CMK (cell line): ENCODE measurements at places on chromosomes 2 and 18.

DNA sequence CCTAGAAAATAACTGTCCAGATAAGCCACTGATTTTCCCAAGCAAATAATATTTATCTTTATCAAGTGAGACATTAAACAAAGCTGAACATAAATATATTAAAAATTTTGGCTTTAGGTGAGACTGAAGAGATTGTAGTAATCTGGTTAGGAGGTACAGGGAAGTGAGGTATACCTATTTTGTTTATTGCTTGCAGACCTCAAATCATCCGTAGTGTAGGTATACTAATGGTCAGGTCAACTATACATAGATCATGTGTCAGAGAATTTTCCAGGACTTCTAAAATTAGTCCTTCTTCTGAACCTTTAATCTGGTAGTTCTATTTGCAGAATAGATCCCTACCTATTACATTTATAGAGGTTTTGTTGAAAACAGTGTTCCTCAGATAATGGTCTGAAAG, 41.5 kb downstream of the SP140 start:
- DNase-seq, result no peak

DNA sequence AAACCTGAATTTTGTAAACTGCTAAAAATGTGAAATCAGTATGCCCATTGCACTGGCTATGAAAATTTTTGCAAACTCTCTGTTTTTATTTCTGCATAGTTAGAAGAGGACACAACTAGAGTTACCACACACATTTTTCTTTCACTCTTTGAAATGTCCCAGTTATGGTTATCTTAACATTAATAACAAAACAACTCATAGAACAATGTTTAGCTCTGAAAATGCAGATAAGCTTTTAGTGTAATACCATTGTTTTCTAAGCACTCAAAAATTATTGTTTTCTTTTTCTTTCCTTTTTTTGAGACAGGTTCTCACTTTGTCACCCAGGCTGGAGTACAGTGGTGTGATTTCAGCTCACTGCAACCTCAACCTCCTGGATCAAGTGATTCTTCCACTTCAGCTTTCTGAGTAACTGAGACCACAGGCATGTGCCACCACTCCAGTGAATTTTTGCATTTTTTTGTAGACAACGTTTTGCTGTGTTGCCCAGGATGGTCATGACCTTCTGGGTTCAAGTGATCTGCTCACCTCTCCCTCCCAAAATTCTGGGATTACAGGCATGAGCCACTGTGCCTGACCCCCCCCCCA, 1204.5 kb upstream of the ZEB2 start:
- no peak for DNase-seq

DNA sequence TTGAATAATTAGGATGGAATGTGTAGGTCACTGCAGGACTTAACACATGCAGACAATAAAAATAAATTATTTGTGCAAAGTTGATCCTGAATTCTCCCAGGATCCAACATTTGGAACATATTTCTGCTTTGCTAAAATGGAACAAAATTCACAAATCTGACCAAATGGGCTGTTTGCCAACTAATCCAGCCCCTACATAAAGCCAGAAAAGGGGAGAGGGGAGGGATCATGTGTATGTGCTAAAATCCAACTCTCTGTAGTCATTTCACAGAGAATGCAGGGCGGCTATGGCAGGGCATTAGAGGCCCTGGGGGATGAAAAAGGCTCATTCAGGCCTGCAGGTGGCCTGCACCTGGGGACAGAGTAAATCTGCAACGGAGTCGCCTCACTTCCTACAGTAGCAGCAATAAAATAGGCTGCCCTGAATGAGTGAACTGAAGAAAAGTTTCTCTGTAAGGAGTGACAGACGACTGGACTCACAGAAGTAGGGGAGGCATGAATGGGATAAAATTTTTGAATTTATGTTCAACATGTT, 4.0 kb upstream of the ZFP36L2 start:
- no peak for DNase-seq

DNA sequence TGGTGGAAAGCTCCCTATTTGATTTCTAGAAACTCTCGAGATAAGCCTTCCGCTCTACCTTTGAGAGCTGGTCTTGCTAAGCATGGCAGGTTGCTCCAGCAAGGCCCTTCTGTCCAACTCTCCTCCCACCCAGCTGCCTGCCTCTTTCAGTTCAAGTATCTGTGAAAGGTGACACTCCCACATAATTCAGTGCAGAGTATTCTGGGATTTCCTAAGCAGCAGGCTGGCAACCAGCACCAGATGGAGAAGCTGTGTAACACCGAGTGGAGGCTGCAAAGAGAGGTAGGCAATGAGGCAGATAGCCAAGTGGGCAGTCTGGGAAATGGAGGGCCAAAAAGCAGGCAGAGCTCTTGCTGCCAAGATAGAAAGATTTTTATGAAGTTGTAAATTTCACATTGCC, 88.4 kb upstream of the CAVIN2 start:
- DNase-seq, result no peak

DNA sequence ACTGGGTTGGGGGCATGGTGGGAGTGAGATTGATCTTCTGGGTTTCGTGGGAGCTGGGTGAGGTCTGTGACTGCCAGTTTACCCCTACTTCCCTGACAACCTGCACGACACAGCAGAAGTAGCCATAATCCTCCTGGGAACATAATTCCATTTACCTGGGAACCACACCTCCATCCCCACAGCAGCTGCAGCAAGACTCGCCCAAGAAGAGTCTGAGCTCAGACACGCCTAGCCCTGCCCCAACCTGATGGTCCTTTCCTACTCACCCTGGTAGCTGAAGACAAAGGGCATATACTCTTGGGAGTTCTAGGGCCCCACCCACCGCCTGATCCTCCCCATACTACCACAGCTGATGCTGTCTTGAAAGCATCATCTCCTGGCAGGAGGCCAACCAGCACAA, 43.8 kb downstream of the FLACC1 start:
- DNase-seq, result no peak

DNA sequence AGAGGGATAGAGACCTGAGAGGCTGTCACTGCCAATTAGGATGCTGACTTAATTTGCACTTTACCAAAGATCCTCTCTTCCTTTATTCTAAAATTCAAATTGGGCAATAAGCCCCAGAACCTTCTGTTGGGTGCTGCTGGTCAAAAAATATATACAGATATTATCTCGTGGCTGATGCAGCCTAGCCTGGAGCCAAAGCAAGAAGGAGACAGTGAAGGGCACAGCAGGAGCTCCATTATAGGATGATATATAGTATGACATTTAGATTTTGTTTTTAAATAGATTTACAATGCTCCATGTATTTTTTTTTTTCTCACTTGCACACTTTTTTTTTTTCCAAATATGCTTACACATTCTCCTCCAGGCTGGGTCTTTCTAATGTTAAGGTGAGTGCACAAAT, 579.3 kb downstream of the PIK3C3 start:
- DNase-seq, result no peak

DNA sequence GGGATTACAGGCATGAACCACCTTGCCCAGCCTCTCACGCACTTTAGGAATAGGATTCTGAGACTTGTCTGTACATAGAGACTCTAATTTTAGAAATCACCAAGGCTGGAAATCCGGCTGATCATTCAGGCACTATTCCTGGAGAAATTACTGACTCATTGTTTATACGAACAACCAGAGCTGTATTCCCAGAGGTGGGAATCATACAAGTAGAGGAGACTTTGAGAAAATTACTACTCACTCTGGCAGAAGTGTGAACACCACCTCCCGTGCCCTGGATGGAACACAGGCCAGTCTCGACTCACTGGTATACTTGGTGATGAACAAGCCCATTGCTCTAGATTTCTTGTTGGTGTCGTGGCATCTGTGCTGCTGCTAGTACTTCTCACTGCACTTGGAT, 5.8 kb upstream of the ADNP2 start:
- DNase-seq, result no peak

DNA sequence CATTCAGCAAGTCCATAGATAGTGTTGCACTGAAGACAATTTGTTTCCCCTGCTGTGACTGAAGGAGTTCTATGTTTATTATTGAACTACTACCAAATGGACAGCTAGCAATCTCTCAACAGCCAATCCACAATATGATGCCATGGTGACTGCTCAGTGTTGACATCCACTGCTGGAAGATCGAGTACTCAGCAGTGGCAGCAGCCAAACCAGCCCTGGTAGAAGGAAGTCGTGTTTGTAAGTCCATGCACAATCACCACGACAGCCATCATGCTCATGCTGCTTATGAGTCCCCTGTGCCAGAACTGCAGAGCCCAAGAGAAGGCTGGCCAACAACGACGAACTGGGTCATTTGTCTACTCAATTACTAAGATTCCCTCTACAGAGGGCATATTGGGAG, 66.4 kb downstream of the OSR1 start:
- no peak for DNase-seq

DNA sequence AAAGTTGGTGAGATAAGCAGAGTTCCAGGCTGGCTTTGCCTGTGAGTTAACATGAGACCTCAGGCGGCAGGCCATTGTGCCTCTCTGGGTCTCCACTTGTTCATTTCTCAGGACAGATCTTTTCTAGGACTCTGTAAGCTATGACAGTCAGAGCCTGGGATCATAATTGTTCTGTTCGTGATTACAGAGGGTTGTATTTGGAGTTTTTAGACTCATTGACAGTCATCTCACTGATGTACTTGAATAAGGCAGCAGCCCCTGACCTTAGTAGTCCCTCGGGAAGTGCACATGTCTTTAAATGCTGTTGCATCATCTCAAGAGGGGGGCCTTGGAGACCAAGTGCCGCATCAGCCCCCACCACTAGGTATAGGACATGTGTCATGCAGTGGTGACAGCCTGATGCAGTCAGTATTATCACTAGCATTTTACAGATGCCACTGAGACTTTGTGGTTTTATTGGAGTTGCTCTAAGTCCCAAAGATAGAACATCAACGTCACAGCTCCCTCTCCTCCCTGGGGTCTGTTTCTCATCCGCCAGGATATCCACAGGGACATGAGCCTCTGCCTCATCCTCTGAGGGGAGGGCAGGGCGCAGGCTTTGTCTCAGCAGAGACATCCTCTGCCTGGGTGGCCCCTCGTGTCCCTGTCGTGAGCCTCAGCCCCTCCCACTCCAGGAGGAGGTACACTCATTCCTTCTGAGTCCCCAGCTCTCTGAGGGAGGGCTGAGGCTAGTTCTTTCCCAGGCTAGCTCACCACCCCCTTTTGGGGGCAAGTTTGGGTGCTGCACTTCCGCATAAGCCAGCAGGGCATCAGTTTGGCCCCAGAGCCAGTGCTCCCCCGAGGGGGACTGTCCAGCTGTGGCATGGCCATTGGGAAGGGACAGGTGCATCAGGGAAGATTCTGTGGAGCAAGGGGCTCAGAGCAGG, 14.1 kb downstream of the GLI2 start:
- no peak for DNase-seq
